ENCODE measurements at places on chromosomes 3 and 15.

DNA sequence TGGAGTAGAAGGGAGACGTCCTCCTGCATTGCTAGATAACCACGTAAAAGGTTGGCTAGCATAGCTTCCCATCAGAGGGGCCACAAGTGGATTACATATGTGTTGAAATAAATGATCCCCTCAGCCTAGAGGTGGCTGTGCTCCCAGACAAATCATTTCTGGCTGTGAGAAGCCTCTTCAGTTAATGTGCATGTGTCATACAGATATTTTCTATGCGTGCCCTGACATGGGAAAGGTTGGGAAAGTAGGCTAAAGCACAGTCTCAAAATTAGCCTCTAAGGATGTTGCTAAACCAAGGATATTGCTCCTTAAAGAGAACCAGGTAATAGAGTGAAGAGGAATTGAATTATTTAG, 17.8 kb downstream of the USP3 start:
- no peak for DNase-seq

DNA sequence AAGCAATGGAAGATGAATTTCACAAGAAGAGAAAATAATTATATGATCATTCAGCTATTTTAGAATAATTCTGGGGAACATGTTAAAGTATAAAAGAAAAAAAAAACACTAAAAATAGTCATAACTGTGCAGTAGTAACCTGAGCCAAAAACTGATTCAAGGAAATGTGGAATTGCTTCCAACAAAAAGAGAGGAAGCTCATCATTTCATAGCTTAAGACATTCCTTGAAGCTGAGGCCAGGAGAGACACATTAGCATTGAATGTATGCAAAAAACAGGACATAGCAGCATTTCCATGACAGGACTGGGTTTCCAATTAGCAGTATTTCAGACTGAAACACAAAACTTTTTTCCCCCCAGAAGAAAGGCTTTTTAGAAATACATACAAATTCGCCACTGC, 27.7 kb upstream of the LRRN1 start:
- DNase-seq: no peak

GRCh38 chr3:147427746-147428145, 18.6 kb downstream of the ZIC1 start:
- no peak for DNase-seq

GRCh38 chr3:59935025-59935424, 885.2 kb upstream of the CFAP20DC start:
- no peak for DNase-seq

GRCh38 chr15:81896356-81896755, 149.5 kb downstream of the MEX3B start:
- no peak for DNase-seq

DNA sequence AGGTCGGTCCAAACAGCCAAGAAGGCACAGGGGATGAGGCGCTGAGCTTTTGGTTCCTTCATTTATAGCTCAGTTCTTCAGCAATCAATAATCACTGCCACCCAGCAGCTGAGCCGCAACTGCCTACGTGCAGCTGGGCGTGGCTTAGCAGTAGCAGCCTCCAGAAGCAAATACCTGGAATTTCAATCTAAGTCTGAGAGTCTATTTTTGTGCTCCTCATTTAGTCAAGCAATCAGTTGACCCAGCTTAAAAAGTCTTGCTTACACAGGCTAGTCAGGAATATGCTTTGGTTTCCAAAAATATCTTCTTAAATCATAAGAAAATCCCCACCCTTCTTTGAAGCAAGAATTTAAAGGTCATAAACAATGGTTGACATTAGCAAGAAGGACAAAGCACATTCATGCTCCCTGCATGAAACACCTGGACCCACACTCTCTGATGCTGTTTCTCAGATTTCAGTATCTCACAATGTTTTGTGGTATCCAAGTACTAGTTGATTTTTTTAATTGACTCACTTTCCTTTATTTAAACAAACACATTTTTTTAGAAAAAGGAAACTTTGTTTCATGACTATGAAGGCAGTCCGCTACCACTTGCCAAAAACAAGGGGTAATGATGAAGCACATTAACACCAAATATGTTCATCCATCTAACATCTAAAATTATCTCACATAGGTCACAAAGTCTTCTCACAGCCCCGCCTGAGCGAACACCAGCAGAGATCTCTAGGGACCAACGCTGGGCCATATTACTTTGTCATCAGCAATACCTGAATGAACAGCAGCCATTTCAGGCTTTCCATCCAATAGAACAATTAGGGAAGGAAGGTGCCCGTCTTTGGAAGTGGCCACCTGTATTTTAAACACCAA, 106.1 kb downstream of the OXNAD1 start:
- DNase-seq: no peak

- no peak for DNase-seq
Measured at GRCh38 chr3:138434875-138435772, 708 bp downstream of the ESYT3 start.
